ENCODE measurements at places on chromosomes 13 and 19.

- DNase-seq, result peak; percentile 83
Observed at GRCh38 chr13:30033681-30034457, 183.5 kb upstream of the UBL3 start.

DNA sequence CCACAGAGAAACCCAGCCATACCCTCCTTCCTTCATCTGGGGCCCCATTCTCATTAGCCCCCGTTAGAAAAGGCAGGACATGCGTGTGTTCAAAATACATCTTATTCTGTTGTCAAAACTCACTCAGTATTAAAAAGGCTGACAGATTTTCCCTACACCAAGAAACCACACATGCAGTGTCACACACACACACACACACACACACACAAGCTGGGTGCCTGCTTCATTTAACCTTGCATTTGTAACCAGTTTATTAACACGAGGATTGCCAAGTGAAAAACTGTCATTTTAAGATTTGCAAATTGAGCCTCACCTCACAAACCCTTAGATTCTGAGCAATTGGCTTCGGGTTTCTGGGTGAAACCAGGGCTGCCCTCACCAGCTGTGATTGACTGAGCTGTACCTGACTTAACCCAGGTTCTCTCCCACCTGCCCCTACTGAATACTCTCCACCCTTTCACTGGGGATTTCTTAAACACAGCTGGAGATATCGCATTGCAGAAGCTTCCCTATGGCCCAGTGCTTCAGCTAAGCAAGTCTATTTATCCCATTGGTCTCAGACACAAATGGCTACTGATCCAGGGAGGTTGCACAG is 172.7 kb upstream of the ZNF507 start:
- DNase-seq, result no peak

DNA sequence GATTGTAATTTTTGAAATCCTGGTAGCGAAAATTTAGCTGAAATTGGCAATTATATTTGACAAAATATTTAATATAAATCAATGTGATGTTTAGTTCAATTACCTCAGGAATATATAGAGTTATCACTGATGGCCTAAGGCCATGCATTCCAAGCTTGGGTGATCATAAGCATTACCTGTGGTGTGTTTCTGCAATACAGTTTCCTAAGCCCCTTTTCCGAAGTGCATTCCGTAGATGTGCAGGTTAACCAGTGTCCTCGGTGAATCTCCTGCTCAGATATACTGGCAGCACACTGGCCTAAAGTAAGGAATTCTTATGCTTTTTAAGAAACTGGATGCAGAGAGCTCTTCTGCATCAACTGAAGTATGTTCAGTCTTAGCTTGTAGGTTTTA is 35.0 kb downstream of the ITGBL1 start:
- DNase-seq, result no peak

DNA sequence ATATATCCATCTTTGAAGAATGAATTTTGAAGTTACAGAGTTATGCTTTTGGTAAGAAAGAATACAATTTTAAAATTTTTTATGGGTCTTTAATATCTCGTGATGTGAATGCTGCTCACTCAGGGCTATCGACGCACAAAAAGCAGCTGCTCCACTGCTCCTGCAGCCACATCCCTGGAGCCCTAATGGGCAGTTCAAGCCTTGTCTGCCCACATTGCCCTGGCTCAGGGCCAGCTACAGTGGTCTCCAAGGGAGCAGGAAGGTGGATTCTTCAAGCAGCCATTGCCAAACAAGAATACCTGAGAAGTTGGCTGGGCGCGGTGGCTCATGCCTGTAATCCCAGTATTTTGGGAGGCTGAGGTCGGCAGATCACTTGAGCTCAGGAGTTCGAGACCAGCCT is 85.8 kb downstream of the IPO5 start:
- DNase-seq, result no peak

- no peak for DNase-seq
Observed at GRCh38 chr19:29266001-29266400, 53.0 kb upstream of the UQCRFS1 start.

DNA sequence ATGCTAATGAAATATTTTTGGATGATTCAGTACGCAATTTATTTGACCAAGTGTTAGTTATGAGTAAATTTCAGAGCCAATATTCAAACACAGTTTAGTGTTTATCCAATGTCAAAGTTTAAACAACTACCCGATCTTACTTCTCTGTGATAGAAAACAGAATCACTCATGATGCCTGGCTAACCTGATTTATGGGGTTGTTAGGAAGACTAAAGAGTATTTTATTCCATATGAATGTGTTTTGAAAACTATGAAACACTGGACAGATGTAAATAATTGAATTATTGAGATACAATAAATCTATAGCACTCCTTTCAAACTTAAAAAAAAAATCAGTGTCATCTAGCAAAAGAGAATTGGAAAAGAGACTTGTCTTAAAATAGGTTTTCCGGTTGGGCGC is 1181.8 kb downstream of the EFNB2 start:
- DNase-seq, result no peak

- no peak for DNase-seq
Observed at GRCh38 chr13:70784207-70784989, 676.1 kb upstream of the KLHL1 start.

DNA sequence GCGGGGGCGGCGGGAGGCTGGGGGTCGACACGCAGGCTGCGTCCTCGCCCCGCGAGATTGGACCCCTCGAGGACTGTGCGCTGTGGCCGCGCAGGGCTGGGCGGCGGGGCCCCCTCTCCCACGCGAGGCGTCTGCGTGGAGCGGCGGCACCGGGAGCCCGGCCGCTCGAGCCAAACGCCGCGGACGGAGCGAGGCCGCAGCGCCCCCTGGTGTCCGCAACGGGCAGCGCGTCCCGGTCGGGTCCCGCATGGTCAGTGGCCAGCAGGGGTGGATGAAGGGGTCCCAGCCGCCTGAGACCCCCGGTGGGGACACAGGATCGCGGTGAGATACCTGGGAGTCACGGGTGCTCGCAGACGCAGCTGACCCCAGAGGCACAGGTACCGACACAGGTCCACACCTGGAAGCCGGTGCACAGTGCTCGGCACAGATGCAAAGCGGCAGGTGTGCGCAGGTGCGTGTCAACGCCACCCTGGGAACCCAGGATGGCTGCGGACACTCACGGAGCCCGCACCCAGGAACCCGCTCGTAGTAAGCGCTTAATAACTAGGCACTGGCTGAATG is 2.1 kb upstream of the CIRBP start:
- DNase-seq, result peak; percentile 78

DNA sequence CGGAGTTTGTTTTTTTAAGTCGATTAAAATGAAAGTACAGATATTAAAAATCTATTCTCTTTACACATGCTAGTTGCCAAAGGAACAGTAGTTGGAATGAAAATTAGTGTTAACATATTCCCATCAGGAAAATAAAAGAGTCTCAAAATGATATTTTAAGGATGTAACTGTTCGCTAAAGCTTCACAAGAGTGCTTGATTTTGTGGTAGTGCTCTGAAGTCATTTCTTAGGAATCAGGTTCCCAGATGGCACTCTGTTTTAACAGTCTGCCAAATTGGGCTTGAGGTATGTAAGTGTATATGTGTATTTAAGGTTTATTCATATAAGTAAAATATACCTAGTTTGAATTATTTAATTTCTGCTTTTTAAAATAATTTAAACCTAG is 128.8 kb downstream of the LMO7 start:
- no peak for DNase-seq

DNA sequence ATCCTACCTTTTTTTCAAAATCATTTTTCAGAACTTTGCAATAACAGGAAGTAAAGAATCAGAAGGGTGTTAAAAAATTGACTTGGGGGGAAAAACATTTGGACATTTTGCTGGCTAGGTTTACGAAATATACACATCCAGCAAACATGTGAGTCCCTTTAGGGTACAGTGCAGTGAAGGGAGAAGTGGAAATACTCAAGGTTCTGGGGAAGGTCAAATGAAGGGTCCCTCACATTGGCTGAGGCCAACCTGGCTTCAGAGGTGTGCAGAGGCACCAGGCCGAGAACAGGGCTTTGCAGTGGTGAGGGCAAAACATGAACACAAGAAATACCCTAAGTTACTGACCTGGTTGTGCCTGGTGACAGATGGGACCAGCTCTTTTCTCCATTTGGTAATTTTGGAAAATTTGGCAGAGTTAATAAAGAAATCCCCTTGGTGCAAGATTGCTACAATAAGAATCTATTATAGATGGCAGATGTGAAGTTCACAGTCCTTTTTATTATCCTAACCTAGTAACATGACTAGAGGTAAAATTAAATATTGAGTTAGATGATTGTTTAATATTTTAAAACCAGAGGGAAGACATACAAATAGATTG is 1.5 kb upstream of the UPF3A start:
- no peak for DNase-seq
